ENCODE measurements at places on chromosomes 2 and 18.

- no peak for DNase-seq
These were observed 1891.5 kb upstream of the PIK3C3 start for GRCh38 chr18:40063488-40063887.

GRCh38 chr18:58754544-58755068 lies 83.3 kb downstream of the MALT1 start:
- DNase-seq = no peak

- no peak for DNase-seq
These were observed 29.9 kb upstream of the BMPR2 start for GRCh38 chr2:202346180-202346579.

GRCh38 chr18:75100832-75101630 lies 107.9 kb downstream of the PTGR3 start:
- no peak for DNase-seq

GRCh38 chr18:49376046-49376445 lies 84.4 kb downstream of the DYM start:
- DNase-seq = no peak

DNA sequence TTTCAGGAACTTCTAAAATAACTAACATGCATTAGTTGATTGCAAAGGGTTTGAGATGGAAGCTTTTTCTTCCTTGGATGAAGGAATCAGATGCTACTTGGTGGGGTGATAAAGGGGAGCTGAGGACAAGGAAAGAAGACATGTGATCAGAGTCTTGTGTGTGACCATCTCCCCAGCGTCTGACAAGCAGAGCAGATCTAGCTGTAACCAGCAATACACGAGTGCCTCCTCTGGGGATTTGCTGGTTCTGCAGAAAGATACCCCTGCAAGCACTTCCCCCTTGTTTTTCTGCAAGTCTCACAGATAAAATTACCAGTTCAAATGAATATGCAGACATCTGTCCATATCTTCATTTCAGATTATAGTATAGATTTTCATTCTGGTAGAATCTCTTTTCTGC lies 2.7 kb downstream of the CDH7 start:
- DNase-seq = no peak

GRCh38 chr2:62919041-62919440 lies 131.6 kb upstream of the OTX1 start:
- no peak for DNase-seq

- no peak for DNase-seq
These were observed 11.8 kb downstream of the ROCK2 start for GRCh38 chr2:11332596-11332995.

DNA sequence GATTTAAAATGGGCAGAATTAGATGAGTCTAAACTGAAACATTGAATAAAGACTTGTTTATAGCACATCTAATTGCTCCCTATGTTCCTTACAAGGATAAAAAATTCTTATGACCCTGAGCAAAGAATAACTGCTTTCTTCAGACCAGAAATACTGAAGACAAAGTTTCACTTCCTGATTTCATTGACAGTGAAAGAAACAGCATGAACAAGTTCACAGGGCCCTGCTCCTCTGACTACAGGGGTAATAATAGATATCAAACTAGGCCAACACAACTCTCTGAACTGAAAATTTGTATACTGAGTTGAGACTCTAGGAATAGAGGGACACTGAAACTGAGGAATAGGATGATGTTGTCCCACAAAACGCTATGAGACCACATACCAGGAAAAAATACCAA lies 1383.3 kb upstream of the CDH2 start:
- no peak for DNase-seq

DNA sequence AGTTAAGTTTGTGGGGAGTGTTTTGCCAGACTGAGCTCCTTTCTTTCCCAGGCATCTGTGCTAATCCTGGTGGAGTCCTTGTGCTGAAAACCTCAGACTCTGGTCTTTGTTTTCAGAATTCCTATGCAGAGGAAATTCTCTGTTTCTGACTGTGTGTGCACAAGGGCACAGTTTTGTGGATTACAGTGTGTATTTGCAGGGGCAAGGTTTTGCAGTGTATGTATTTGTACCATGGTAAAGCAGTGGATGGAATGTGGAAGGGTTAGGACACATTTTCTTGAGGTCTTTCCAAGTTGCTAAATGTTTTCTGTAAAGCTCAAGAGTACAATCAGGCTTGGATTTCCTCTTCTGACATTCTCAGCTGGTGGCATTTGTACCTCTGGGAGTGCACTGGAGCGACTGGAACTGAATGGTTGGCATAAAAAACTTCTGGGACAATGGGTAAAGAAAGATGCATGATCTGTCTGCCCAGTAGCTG lies 139.5 kb upstream of the RND3 start:
- no peak for DNase-seq

- DNase-seq = no peak
These were observed 11.3 kb upstream of the TMSB10 start for GRCh38 chr2:84894131-84894586.

GRCh38 chr2:36731941-36732672 lies 35.6 kb downstream of the VIT start:
- DNase-seq = no peak

- DNase-seq = no peak
These were observed 5.0 kb downstream of the SIX3 start for GRCh38 chr2:44946372-44947027.

- DNase-seq = no peak
These were observed 952.9 kb downstream of the TRIB2 start for GRCh38 chr2:13669607-13670006.

DNA sequence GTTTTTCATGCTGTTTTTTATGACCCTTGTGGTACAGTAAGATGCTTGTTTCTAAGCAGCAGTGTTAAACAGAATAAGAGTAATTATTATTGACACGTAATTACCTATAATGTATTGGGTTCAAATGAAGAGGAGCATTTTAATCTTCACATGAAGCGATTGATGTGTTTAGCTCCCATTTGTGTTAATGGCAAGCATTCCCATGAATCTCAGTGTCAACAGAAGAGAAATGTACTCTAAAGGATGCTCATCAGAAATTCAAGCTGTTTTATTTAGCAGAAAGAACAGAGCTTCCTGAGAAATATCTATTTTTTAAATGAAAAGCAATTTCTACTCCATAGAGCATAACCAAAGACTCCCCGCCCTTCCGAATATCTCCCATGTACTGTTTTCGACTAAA lies 341.3 kb upstream of the LINC00305 start:
- no peak for DNase-seq

DNA sequence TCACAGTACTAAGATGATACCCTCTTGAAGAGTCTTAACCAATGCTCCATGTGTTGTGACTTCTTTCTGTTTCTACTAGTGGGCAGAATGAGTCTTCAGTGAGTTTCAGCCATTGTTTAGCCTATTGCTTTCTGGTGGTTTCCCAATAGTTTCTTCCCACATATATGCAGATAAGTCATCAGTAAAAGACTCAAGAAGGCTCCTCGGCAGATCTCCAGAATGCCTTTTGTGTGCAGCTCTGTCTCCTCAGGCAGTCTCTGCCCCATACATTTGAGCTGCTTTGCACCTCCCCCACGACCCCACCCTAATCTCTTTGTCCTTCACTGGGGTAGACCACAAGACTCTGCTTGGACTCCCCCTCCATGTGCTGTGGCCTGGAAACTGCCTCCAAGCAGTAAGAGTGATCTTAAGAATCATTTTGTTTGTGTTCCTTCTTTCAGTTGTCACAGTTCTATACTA lies 71.6 kb upstream of the CHRNA1 start:
- no peak for DNase-seq

DNA sequence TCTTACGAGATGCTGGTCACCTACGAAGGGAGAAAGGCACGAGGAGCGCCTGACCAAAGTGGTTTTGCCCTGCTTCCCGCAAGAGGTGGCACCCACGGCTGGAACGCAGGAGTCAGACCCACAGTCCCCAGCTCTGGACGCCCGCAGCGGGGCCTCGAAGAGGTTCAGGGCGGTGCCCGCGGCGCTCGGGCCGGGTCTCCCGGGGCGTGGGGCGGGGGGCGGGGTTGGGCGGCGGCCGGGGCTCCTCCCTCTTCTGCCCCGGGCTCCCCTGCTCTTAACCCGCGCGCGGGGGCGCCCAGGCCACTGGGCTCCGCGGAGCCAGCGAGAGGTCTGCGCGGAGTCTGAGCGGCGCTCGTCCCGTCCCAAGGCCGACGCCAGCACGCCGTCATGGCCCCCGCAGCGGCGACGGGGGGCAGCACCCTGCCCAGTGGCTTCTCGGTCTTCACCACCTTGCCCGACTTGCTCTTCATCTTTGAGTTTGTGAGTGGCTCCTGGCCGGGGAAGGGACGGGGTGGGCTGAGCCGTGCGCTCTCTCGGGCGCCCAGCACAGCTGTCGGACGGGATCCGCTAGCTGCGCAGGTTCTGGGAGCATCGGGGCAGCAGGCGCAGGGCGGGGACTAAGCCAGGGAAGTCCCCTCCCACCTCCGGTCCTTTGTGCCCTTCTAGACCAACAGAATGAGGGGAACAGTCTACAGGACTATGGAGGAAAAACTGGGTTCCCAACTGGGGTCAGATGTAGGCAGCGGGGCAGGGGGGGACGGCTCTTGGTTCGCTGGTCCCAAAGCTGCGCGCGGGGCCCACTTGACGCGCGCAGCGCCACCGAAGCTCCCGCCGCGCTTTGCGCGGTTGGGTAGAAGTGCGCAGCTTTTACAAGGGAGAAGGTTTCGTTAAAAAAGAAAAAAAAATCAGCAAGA lies at the start of gene MAL:
Gene MAL, plus strand, starts transcription at position 303 of the 914 bp plus-strand sequence. Its CDS starts 85 bp downstream, at position 388.
- DNase-seq = peak; percentile 66

DNA sequence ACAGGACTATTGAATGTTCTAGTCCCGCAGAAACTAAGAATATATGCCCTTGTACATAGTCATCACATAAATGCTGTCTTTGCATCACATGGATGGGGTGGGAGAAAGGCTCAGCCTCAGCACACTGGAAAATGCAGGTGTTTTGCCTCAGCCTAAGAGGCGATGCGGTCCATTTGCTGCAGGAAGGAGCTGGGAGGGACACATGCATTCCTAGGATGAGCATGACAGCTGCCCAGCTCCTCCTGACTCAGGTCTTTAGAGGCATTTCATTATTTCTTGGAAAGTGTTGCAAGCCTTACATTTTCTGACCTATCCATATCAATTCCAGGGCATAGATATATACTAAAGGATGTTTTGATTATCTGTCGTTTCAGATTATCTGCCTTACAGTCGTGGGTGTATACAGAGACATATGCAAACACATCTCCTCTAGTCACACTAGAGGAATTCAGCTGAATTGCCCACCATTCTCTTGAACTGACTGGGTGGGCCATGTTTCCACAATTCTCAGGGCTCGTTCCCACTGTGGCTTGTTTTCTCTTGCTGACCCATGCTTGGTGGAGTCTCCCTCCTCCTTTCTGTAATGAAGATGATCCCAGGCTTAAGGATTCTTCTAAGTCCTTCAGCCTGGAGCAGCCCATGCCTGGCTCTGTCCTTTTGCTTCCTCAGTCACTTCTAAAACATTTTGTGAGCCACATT lies 156.9 kb downstream of the SETBP1 start:
- no peak for DNase-seq

DNA sequence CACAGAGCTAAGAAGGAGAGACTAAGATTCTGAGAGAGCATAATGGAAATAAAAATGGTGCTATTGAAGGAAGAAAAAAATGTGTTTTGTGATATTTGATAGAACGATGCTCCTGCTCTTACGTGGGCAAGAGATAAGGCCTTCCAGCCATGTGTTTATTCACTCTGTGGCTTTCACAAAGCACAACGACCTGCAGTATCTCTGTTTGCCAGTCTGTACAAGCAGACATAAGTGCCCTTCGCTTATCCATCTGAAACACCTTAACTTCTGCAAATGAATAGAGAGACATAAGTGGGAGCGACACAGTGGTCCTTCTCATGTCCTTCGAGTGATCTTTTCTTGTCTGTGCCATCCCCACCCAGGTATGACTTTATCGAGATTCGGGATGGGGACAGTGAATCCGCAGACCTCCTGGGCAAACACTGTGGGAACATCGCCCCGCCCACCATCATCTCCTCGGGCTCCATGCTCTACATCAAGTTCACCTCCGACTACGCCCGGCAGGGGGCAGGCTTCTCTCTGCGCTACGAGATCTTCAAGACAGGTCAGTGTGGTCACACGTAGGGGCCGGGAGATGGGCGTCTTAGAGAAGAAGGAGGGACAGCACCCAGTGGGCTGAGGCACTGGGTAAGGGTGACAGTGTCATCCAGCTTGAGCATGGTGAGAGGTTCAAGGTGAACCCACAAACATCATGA lies 33.7 kb downstream of the NRP2 start:
- DNase-seq = no peak

- DNase-seq = no peak
These were observed 8.9 kb upstream of the TMSB10 start for GRCh38 chr2:84896567-84896966.

- DNase-seq = no peak
These were observed 35.5 kb downstream of the PLCL1 start for GRCh38 chr2:197839856-197840255.

DNA sequence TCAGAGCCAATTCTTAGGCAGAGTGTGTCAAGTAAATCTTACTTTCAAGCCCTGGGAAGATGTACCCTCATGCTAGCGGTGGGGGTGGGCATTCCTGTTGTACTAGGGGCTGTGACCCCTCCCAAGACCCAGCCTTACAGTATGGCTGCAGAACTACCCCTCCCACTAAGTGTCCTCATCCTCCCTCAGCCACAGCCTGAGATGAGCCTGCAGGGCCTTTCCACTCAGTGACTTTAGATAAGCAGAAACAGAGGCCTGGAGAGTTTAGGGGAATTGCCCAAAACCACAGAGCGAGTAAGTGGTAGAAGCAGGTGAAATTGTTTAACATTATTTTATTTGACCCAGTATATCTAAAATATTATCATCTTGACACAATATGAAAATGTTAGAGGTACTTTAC lies 36.6 kb downstream of the TTC32 start:
- no peak for DNase-seq

DNA sequence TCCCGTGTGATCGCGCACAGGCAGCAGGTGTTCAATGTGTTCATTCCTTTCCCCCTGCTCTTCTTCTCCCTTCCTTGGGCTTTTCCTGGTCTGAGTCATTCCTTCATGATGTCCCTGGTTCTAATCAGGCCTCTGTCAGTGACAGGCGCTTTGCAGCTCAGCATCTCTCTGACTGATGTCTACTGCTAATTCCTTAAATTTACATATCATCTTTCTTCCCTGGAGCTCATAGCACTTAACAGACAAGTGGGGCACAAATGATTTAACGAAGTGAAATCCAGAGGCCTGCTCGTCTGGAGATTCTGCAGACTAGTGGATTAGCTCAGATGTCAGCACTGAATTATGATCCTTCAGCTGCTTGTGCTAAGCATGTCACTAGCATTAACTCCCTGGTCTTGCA lies 77.9 kb downstream of the NRP2 start:
- DNase-seq = no peak

DNA sequence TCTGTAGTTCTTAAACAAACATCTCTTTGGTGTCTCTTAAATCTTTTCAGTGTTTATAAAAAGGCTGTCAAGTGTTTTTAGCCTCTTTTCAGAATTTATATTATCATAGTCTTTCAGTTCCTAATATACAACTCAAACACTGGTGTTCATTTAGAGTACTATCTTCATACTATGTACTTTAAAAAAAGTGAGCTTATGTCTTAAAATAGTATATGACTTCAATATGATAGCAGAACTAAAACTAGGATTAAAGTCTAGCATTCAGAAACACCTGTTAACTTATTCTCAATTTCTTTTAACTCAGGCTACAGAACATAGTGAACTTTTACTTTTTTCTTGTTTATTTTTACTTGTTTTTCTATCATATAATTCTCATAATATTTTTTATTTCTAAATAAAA lies 14.7 kb upstream of the IKZF2 start:
- DNase-seq = no peak

- no peak for DNase-seq
These were observed 7.5 kb downstream of the MOCOS start for GRCh38 chr18:36194600-36195315.

Measured in stimulated activated naive CD4-positive, alpha-beta T cell (primary cell).